ENCODE measurements at places on chromosomes 1 and 21.

DNA sequence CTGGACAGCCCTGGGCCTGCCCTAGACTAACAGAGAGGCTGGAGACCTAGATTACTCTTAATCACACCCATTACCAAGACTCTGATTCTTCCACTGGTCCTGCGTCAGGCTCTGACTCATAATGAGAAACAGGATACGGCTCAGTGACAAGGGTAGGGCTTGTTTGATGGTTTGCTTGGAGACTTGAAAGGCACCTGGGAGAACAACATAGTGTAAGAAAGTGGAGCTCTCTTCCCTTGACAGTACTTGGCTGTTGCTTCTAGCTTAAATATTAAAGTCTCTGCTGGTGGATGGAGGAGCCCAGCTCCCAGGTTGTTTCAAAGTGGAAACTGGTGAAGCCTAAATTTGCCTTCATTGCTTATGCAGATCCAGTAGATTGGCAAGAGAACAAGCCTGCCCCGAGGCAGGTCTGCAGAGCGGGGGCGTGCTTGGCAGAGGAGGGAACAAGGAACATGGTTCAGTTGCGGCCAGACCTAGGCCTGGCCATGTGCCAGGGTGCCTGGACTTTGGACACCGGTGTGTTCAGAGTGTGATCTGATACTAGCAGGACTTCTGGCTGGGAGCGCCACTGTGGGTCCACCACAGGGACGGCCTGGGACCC lies 480.6 kb downstream of the CAMTA1 start:
- no peak for DNase-seq

DNA sequence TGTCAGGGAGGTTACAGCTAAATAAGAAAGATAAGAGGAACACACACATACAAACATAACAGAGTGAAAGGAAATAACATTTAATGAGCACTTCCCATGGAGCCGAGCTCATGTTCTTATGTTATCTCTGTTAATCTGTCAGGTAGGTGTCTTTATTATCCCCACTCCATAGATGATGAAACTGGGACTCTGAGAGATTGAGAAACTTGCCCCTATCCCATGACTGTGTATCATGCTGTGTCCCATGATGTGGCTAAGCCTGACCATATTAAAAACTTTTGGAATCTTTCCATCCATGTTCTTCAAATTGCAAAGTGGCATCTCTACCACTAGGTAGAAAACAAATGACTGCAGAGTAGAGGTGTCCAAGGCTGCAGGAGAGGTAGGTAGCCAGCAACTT lies 285.2 kb upstream of the SGIP1 start:
- no peak for DNase-seq

DNA sequence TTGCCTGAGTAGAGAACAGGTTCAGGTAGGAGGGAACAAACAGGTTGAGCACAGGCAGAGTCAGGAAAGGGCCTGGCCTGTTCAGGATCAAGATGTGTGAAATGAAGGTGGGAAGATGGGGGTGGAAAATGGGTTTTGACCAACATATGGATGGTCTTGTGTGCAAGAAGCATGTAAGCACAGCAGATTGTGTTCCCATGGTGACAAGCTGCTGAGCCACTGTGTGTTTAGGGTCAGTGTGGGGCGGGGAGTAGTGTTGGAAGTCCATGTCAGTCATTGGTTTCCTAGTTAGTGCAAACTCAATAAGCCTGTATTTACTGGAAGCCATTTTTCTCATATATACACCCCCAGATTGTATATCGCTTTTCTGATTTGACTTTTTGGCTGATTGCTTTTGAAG lies 111.9 kb downstream of the CAMTA1 start:
- no peak for DNase-seq

GRCh38 chr1:163745204-163745603 lies 423.4 kb downstream of the NUF2 start:
- no peak for DNase-seq

DNA sequence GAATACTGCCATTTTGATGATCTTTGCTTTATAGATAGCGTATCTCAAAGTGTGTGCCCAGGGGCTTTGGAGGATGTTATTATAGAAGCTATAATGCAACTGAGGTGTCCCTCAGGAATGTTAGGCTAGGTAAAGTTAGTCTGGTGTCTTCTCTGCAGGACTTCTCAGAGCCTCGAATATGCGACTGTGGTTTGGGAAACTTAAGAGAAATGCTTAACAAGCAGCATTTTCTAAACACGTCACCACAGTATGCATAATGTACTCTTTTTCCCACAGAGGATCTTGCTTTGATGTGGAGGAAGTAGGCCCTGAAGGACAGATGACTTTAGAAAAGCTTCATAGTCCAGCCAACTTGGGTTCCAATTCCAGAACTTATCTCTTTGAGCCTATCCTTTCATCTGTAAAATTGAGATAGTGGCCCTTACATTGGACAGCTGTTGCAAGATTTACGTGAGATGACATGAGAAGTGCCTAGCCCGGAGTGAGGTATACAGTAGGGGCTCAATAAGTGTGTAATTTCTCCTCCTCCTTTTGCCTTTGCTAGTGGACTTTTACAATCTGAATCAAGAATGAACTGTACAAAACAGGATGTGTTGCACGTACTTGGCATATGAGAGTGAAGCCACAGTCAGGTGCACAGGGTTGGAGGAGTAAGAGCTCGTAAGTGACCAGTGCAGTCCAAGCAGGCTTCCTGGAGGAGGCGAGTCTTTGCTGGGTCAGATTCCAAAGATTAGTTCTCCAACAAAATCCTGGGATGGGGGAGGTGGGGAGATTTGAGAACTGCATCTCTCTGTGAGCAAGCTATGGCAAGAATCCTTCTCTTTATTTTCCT lies 29.7 kb upstream of the TRABD2B start:
- DNase-seq, result no peak

DNA sequence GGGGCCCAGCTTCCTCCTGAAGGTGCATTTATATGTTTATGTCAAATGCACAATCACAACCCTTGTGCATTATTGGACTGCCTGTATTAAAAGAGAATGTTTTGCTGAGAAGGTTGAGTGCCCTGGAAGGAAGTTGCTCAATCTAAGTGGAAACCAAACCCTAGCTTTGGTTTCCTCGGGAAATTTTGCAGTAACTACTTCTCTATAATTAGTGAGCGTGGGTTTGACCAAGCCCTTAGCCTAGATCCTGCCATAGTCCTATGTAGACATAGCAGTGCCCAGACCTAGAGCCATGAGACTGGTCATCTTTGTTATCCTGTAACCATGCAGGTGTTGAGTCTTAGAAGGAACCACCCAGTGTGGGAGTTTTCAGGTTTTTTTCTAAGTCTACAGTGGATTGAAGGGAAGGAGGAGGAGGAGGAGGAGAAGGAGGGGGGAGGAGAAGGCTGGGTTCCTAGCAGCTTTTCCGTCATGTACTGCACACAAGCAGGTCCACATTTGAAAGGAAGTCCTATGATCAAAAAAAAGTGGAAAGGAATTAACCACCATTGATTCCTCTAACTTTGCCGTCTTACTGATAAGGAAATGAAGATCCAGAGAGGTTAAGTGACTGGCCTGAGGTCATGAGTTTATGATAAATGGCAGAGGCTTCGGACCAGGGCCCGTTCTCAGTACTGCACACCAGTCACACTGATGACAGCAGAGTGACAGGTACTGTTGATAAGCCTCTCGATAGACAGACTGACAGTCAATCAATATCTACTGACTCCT lies 72.2 kb upstream of the LYST start:
- DNase-seq, result no peak

DNA sequence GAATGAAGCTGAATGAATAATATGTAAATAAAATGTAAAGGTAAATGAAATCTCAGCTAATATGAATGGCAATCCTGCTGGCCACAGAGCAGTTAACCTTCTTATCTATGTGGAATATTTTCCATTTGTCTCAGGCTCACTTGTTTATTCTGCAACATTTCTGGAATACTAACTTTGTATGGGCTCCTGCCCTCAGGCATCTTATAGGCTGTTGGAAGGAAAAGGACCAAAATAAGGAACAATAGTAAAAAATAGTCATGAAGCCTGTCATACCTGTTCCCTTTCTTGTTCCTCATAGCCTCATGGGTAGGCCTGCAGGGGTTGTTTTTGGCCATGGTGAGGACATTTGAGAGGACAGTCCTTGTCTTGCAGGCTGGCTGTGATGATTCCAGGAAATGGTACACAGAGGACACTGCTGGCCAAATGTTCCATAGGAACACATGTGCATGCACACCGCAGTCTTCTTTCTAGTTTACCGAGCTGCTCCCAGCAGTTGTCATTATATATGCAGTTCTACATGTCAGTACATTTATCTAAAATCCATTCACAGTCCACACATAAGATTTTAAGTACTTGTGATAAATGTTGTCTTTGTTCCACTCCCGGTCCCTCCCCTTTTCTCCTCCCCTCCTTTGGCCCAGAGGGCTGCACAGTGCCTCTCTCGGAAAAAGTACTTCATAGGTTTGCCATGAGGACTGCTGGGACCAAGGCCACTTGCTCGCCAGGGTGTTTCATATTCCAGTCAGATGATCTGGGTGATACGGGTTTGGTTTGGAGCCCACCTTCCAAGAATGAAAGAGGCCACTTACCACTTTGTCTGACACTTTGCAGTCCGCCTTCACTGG lies 15.2 kb upstream of the KCNQ4 start:
- DNase-seq, result no peak

- no peak for DNase-seq
Measured at GRCh38 chr1:26418865-26419349, 8.3 kb downstream of the LIN28A start.

DNA sequence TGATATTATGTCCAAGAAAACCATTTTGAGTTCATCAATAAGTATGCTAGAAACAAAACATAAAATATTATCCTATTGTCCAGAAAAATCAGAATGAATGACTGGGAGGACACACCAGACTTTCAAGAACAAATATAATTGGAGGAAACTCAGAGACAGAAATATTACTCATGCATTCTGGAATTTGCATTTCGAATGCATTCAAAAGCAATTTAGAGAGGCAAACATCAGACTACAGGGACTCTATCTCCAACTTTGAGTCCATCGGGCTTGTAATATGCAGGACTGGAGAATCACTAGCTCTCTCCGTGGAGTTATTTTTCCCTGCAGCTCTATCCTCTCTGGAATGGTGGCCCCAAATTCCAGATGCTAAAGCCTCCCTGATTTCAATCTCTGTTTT lies 161.8 kb downstream of the CDC42BPA start:
- DNase-seq, result no peak

DNA sequence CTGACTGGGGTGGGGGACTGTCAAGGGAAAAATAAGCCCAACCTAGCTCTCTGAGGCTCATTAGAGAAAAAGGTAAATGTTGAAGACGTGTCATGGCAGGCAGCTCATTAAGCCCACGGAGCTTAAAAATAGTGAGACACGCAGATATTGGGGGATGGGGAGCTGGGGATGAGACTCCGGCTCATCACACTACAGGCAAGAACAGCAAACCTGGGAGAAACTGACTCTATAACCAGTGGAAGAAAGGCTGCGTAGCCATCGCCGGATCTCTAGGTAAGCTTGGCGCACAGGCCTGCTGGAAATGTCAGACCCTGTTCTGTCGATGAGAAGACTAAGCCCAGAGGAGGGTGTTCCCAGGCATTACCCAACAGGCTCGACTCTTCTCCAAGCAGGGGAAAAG lies 78.0 kb downstream of the SYT2 start:
- no peak for DNase-seq
